Activated CD4-positive, alpha-beta T cell treated with anti-CD3 and anti-CD28 coated beads for 36 hours (primary cell): ENCODE measurements at places on chromosomes 4 and X. TPM values are rescaled to one million over a fixed set of nuclear protein-coding genes. Genes with fewer than 3 reads are reported as not detected.

DNA sequence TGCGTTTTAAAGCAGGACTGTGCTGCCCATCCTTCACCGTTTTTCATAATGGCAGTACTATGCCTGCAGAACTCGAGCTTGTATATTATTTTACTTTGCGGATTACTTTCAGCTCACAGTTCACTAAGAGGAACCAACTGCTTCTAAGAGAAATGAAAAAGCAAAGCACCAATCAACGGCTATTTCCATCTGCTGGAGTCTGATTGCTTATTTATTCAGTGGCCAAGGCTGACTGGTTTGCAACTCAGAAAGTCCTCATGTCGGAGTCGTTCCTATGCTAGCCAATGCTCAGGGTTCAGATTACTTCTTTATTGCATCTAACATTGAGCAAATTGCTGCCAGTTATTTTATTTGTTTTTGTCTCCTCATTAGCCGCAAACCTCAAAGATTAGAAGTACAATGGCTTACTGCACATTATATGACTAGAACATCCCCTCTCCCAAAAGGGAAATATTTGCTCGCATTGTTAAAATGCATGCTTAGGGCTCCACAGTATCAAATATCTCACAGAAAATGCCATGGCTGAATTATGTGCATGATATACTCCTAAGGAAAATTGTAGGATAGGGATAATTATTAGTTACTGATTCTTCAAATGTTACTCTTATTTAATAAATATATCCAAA lies 1628.2 kb upstream of the ADGRL3 start:
- no peaks in the 10 kb centered on the region for H3K36me3 ChIP-seq
- no peak for DNase-seq
- no peaks in the 10 kb centered on the region for H3K27me3 ChIP-seq
- no peak overlapping the region for H3K27ac ChIP-seq
- H3K4me3 ChIP-seq = no peak overlapping the region
- H3K4me1 ChIP-seq = no peaks in the 10 kb centered on the region

The OPN1LW gene
- total RNA-seq = not detected

The WNK3 gene
- 1.1 TPM for total RNA-seq

DNA sequence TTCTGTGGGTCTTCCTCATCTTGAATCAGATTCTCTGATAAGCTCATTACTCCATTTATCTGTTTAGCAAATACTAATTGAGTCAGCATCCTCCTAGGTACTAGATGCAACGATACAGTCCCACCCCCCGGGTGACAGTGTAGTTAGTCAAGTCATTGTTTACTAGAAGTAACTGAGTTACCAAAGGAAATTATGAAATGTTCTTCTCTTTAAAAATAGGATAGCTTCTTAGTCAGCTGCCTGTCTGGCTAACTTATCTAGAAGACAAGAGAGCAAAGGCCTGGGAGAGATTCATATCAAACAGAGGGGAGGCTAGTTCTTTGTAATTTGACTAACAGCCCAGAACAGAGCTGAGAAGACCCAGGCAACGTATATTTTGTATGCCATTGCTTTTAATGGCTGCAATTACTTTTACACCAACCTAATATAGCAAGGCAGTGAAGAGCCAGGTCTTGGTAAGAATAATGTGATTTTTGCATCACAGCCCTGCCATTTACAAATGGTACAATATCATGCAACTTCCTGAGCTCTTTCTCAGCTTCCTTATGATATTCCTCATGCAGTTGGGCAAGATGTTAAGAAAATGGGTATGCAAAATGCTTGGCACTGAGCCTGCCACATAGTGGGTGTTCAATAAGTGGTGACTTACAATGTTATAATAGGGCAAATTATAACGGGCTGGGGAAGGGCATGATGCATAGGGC lies 149.9 kb downstream of the CHIC2 start:
- H3K27me3 ChIP-seq = peaks cover 11% of the 10 kb centered on the region
- H3K4me1 ChIP-seq = no peaks in the 10 kb centered on the region
- H3K27ac ChIP-seq = no peak overlapping the region

The ABCG2 gene
- 0.33 TPM for total RNA-seq
